DMS153 (cell line): ENCODE measurements at places on chromosomes 7 and 10.
A peak's percentile ranks its signal among the peaks of the same experiment; 100 is the strongest.

- no peak for DNase-seq
These were observed 53.7 kb upstream of the FAM3C start for GRCh38 chr7:121449735-121450240.

DNA sequence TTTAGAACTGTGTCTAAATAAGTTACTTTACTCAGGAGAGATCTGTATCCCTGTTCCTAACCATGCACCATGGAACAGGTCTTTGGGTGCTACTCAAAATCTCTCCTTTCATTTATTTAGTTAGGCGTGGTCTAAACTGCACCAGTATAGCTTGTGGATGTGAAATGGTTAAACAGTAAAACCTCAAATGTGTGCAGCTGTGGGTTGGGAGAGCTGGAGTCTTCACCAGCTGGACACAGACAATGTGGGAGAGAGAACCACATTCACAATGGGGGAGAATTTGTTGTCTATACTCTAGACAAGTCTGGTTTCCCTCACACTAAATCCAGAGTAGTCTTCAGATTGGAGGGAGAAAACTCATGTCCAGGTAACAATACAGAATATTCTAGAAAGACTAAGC lies 31.2 kb upstream of the IKZF1 start:
- no peak for DNase-seq

- no peak for DNase-seq
These were observed 49.9 kb upstream of the NKX6-2 start for GRCh38 chr10:132835848-132836233.

DNA sequence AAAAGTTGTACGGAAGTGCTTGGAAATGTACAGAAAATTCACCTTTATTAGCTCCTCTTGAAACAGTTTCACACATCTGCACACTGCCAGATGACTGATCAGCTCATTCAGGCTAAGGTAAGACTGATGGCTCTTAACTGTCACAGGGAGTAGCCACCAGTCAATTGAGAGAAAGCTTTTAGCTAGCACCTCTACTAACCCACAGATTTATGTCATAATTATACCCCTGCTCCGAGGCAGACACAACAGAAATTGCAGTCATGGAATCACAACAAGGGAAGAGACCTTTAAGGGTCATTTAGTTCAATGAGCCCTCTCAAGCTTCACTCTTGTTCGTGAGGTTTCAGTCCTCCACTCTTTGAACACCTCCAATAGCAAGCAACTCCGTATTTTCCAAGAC lies 235.4 kb downstream of the TRIL start:
- DNase-seq, result peak; percentile 66

DNA sequence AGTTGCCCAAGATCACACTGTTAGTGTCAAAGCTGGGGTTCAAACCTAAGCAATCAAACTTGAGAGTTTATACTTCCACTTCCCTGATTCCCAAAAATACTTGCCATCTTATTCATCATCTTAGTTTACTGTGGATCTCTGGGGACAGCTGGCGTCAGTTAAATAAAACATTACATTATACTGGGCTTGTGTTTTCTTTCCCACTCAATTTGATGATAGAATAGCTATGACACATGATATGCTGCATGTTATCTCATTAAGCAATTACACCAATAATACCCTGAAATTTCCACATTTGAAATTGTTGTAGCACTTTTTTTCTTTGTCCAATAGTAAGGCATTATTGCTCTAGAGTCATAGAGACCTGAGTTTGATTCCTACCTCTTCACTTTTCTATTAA lies 62.9 kb upstream of the MXI1 start:
- DNase-seq, result no peak

GRCh38 chr10:121157998-121158397 lies 306.8 kb downstream of the WDR11 start:
- no peak for DNase-seq

DNA sequence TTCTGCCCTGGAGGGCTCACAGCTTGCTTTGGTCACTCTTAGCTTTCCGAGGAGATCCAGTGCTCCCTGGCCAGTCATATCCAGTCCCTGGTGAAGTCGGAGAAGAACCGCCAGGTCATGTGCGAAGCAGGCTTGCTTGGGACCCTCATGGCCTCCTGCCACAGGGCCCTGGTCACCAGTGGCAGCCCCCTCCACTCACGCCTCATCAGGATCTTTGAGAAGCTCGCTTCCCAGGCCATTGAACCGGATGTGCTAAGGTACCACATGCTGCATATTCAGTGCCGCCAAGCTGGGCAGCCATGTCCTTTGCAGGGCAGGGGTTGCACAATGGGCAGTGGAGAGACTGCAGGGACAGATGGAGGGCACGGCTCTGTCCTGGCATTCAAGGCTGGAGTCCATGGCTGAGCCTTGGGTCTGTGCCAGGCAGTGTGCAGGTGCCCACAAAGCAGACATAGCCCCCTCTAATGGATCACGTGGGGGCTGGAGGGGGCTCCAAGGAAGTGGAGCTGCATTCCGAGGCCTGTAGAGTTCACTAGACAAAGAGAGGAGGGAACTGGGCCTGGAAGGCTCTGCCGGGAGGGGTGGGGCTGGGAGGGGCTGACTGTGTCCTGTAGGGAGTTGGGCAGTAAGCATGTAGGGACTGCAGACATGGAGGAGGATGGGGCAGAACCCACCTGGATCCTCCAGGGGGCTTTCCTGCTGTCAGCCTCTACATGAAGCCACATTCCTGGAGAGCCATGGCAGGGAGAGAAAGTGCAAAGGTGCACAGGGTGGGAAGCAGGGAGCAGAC lies 89.9 kb downstream of the WDFY4 start:
- no peak for DNase-seq
